ENCODE measurements at places on chromosomes 2 and 18. TPM values are rescaled to one million over a fixed set of nuclear protein-coding genes. Genes with fewer than 3 reads are reported as not detected.
A peak's percentile ranks its signal among the peaks of the same experiment; 100 is the strongest.

GRCh38 chr2:140734992-140735391 is 1395.8 kb downstream of the LRP1B start:
- ATAC-seq: no peak

DNA sequence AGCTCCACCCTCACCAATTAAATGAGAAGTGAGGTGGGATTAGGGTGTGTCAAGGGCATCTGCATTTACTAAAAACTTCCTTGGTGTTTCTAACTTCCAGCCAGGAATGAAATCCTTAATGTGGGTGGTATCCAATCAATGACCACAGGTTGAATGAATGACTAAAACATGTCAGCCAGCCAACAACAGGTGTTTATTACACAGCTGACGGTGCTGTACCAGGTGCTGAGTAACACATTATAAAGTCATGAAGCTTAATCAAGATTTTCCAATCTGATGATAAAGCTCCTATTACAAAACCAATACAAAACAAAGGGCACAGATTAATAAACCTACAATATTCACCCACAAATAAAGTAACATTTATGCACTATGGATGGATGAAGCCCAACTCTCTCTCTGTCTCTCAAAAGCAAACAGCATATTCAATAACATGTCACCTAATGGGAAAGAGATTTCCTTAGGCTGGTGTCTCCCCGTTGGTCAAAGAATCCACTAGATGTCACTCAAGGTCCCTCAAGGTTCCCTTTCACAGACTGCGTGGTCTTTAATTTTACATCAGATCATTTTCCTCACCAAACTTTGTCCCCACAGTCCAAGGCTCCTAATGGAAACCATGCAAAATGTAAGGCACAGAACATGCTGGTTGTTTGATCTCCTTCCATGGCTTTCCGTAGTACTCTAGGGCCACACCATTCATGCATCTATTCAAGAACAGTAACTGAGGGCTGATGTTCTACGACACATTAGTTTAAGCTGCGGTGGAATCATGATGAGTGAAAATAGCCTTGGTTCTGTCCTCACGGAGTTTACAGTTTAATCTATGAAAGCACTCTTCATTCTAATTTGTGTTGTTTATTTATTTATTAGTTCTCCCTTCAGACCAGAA is 6.4 kb upstream of the PTPN4 start:
- peak; percentile 90 for ATAC-seq

- ATAC-seq: no peak
These were observed 37.2 kb downstream of the AGPS start for GRCh38 chr2:177429688-177430325.

- ATAC-seq: peak; percentile 21
These were observed 447 bp downstream of the RETSAT start for GRCh38 chr2:85353876-85354285.

Gene CD8B2
- 0.05 TPM for total RNA-seq

Gene NPC1
- total RNA-seq: 24.1 TPM

Gene HOXD13
- not detected for total RNA-seq
